ENCODE measurements at places on chromosomes 2 and 18.

DNA sequence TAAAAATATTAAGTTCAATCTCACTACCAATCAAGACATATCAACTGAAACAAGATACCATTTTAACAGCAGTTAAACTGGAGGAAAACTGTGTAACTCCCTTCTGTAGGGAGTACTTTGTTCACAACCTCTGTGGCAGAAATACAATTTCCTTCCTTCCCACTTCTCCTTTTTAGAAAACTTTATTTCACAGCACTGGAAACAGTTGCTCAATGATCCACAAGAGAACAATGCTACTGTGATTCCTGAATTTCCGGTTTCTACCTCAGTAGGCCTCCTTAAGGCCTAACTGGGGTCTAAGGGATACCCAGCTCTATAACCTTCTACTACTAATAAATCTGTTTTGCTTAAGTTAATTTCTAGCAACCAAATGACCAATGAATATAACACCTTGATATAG lies 14.1 kb downstream of the TLK1 start:
- DNase-seq, result no peak

GRCh38 chr2:13480057-13480456 lies 763.3 kb downstream of the TRIB2 start:
- no peak for DNase-seq

GRCh38 chr2:137192366-137193310 lies 427.3 kb downstream of the THSD7B start:
- no peak for DNase-seq

DNA sequence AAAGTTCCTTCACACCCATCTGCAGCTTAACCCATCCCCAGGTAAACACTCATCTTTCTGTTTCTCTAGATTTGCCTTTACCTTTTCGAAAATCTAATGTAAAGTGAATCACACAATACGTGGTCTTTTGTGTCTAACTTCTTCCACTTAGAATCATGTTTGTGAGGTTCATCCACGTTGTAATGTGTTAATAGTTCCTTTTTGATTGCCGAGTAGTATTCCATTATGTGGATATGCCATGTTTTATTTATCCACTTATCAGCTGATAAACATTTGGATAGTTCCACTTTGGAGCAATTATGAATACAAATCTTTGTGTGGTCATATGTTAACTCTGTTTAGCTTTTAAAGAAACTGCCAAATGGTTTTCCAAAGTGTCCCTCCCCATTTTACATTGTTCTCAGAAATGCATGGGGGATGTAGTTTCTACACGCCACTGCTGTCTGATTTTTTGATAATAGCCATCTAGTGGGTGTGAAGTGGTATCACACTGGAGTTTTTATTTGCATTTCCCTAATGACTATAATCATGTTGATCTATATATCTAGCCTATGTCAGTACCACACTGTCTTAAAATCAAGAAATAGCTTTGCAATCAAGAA lies 22.3 kb downstream of the PECR start:
- no peak for DNase-seq

DNA sequence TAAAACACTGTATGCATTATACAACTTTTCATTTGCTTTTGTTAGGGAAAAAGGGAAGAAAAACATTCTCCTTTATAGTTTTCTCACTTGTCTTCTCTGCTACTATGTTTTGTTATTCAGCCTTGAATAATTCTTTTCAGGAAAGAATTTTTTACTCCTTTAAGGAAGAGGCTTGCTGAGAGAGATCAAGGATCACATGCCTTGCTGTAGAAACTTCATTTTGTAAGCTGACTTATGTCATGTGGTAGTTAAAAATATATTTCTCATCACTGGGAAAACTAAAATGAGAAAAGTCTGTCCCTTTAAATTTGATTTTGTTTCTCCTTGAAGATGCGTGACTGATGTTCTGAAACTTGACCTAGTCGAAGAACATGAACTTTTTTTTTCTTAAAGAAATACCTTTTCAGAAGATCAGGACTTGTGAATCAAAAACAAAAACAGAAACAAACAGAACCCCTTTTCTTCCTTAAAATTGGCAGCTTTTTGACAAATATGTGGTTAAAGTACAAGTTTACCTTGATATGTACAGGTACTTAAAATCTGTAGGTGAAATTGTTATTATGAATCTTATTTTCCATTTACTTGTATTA lies 145.1 kb downstream of the COMMD1 start:
- no peak for DNase-seq

GRCh38 chr2:233334915-233335314 lies 19.4 kb upstream of the DGKD start:
- no peak for DNase-seq
